Stimulated activated CD8-positive, alpha-beta memory T cell treated with anti-CD3 and anti-CD28 coated beads, Interleukin-2, amount 100 ng/mL, for 48 hours (primary cell): ENCODE measurements at places on chromosomes 16 and 17.
A peak's percentile ranks its signal among the peaks of the same experiment; 100 is the strongest.

GRCh38 chr17:77480199-77480508 lies 339.4 kb downstream of the SEC14L1 start:
- DNase-seq = no peak

- peak; percentile 69 for DNase-seq
Measured at GRCh38 chr16:30472328-30472942, at the start of gene ITGAL. Gene ITGAL (plus strand): TSS chr16:30472742. CDS start chr16:30472838, 96 bp downstream.

GRCh38 chr17:12665263-12666210 lies at the start of gene MYOCD:
Gene MYOCD (plus strand): TSS chr17:12665890. CDS start chr17:12666189, 299 bp downstream.
- no peak for DNase-seq

GRCh38 chr17:40597156-40597555 lies 31.9 kb upstream of the CCR7 start:
- DNase-seq = no peak
